GM13977 (cell line): ENCODE measurements at places on chromosomes 3 and 15.

GRCh38 chr3:124492824-124493223, 237.4 kb upstream of the UMPS start:
- DNase-seq = peak; percentile 35

GRCh38 chr15:68078365-68078764, 24.2 kb downstream of the PIAS1 start:
- DNase-seq = no peak

DNA sequence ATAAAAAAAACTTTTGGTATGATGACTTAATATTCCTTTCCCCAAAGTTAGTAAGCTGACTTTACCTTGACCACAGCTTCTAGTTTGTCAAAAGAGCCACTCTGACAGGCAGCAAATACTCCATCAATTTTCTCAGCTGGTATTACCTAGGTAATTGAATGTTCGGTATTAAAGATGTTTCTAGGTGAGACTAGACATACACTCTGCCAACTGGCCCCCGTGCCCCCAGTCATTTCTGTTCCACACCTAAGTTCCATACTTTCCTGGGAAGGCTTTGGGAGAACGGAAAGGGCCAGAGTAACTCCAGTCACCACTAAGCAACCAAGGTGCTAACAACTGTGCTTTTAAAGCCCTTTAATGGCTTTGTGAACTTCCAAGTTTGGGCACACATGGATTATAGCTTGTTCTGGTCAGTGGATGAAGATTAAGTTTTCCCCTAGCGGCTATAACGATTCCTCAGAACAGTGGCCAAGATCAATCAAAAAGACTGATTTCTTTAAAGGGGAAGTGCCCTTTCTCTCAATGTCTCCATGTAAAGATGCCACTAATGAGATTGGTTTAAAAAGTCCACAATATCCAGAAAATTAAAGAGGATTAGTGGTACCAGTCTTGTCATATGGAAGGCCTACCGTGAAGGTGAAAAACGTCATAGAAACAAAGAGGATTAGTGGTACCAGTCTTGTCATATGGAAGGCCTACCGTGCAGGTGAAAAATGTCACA, 7.0 kb downstream of the EIF4A2 start:
- DNase-seq = no peak

- DNase-seq = no peak
Measured at GRCh38 chr15:69499521-69500211, 47.0 kb downstream of the RPLP1 start.

DNA sequence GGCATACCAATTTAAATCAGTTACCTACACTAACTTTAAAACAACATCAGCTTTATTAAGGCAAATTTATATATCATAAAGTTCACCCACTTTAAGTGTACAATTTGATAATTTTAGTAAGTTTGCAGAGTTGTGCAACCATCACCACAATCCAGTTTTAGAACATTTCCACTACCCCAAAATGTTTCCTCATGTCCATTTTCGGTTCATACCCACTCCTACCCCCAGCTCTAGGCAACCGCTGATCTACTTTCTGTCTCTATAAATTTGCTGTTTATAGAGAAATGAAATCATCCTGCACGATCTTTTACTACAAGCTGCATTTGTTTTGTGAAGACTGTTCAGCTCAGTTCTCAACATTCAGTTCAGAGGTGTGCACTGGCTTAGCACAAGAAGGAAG, 31.5 kb upstream of the FAM81A start:
- no peak for DNase-seq

- no peak for DNase-seq
Measured at GRCh38 chr15:62914461-62915079, 128.0 kb upstream of the TPM1 start.

GRCh38 chr3:72665701-72666446, 182.4 kb downstream of the SHQ1 start:
- DNase-seq = peak; percentile 62

GRCh38 chr3:195356151-195357086, 85.5 kb upstream of the XXYLT1 start:
- no peak for DNase-seq

- DNase-seq = no peak
Measured at GRCh38 chr3:118511402-118511801, 523.2 kb downstream of the IGSF11 start.

DNA sequence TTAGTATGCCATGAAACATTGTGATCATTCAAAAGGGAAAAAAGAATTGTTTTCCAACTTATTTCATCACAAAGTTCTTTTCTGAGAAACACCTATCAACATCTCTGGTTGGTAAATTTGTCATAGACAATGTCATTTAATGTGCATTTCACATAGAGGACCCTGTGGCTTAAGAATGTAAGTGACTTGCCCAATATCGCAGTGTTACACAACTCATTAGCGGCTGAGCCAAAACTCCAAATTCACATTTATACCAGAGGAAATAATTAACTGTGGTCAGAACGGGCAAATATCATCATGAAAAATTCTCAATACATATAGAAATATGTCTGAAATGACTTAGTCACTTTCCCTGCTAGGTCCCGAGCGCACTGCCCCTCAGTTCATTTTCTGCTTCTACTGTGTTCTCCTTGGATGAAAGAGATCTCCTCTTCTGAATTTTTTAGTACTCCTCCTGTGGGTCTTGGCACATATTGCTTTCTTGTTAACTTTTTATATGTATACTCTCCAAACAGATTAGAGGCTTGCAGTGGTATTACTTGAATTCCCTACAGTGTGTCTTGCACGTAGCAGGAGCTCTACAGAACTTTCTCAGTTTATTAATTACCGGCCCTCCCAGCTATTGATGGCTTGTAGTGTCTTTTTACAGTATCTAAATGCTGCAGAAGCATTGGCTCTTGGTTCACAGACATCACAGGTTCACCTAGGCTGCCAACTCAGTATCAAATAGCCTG, 33.1 kb downstream of the PTX3 start:
- DNase-seq = no peak

- no peak for DNase-seq
Measured at GRCh38 chr15:72785432-72785831, 1.9 kb upstream of the ADPGK start.

- no peak for DNase-seq
Measured at GRCh38 chr3:60827666-60828065, 423.6 kb downstream of the FHIT start.

- peak; percentile 92 for DNase-seq
Measured at GRCh38 chr15:64046421-64047153, at the start of gene DAPK2. Gene DAPK2 (minus strand): TSS chr15:64046485. CDS start chr15:64040261, 6,224 bp downstream.

- no peak for DNase-seq
Measured at GRCh38 chr3:140630866-140631265, 47.0 kb upstream of the TRIM42 start.

GRCh38 chr3:173703771-173704170, 306.2 kb downstream of the NLGN1 start:
- no peak for DNase-seq

GRCh38 chr3:152073267-152073666, 195.5 kb upstream of the MBNL1 start:
- no peak for DNase-seq

- DNase-seq = no peak
Measured at GRCh38 chr15:81330366-81331090, 6.6 kb upstream of the STARD5 start.

- DNase-seq = no peak
Measured at GRCh38 chr3:12486916-12487315, 2.6 kb downstream of the TSEN2 start.

DNA sequence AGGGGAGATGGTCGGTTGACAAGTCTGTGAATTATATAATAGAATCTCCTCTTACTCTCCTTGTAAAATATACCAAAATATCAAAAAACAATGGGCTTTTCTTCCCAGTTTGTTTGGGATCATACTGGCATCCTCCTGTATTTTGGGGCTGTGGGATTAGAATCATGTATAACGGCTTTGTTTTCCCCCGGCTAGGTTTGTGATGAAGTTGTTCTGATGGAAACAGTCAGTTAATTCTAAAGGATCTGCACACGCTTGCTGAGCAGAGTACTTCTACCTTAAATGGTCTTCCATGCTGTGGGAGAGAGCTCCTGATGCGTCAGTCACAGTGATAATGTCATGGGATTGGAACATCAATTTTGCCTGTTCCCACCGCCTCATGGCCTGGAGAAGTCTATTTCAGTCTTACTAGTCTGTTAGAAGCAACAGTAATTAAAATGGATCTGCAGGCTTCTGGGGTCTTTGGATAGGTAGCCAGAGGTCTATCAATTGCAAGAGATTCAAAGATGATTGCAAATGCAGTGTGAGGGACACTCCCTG, 81.3 kb downstream of the ITPR1 start:
- no peak for DNase-seq

- DNase-seq = peak; percentile 81
Measured at GRCh38 chr15:40769274-40770146, at the start of gene C15orf62. Gene C15orf62 (plus strand): TSS chr15:40769980. CDS start chr15:40770496, 516 bp downstream.

- no peak for DNase-seq
Measured at GRCh38 chr3:28322464-28322863, 26.1 kb upstream of the ZCWPW2 start.

GRCh38 chr15:35522061-35522460, 23.9 kb downstream of the DPH6 start:
- DNase-seq = no peak

- no peak for DNase-seq
Measured at GRCh38 chr3:112394003-112394640, 61.2 kb downstream of the CD200 start.

DNA sequence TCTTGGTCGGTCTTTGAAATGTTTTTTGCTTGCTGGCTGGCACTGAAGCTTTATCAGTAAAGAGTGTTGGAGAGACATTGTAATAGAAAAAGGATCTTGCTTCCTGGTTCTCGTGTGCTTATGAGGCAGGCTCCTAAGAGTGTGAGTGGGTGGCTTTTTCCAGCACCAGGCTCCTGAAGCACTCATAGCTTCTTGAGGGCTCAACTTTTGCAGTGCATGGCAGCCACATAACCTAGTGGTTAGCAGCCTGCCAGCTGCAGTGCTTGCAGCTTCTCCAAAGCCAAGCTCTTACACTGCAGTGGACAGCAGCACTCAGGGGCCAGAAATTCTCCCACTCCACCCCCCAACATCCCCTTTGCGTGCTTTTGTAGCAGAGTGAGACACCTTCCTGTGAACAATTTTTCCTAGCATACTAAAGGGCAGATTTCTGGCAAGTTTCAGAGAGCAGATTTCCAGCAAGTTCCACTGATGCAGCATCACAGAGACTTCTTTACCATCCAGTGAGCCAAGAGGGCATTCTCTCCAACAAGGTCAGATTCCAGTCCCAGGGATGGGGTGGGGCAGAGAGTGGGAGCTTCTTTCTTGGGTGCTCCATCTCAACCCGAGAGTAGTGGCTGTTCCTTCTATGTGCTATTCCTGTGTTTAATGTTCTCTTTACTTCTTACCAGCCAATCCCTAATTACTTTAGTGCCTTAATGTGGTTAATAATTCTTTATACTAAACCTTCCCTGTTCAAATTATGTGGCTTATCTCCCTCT, 15.8 kb upstream of the ARHGEF26 start:
- no peak for DNase-seq

DNA sequence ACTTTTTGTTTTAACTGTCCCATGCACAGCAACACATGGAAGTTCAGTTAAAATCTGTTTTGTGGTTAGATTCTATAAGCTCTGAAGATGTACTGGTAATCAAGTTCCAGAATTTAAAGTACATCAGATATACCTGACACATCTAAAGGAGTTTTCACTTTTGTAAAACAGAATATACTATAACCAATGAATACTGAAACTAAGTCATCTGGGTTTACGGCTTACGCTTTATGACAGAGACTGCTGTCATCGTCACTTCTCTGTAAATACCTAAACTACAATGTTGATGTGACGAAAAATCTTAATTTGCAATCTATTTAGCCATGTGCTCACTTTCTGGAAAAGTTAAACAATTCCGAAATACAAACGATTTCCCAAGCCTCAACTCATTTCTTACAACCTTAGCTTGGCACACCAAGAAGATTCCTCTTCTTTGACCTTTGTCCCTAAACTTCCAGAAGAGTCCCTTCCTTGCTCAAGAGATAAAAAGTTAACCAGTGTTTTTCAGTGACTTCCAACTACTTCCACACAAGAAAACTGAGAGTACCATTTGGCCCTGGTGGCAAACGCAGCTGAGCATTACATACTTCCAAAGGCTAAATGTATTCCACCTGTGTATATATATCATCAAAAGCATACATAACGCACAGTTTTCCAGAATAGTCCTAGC, 56.8 kb upstream of the NEK10 start:
- DNase-seq = no peak

DNA sequence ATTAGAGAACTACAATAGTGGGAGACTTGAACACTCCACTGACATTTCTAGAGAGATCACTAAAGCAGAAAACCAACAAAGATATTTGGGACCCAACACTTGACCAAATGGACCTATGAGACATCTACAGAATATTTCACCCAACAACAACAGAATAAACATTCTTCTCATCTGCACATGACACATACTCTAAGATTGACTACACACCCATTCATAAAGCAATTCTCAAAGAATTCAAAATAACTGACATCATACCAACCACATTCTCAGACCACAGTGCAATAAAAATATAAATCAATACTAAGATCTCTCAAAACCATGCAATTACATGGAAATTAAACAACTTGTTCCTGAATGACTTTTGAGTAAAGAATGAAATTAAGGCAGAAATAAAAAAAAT, 473.7 kb downstream of the LPP start:
- no peak for DNase-seq
